Stimulated activated CD4-positive, alpha-beta T cell treated with anti-CD3 and anti-CD28 coated beads, TNF-alpha, amount 100 ng/mL, for 24 hours (primary cell): ENCODE measurements at places on chromosomes 5 and 9.
A peak's percentile ranks its signal among the peaks of the same experiment; 100 is the strongest.

GRCh38 chr5:178336889-178337288 lies 104.3 kb upstream of the PHYKPL start:
- DNase-seq = no peak

- DNase-seq = no peak
These were observed 25.4 kb downstream of the SERINC5 start for GRCh38 chr5:80230269-80230992.

- peak; percentile 15 for DNase-seq
These were observed 16.7 kb upstream of the MTMR12 start for GRCh38 chr5:32329395-32329834.

- peak; percentile 18 for DNase-seq
These were observed 523.5 kb upstream of the CLINT1 start for GRCh38 chr5:158382473-158382872.

- no peak for DNase-seq
These were observed 64.5 kb upstream of the GNA14 start for GRCh38 chr9:77712533-77713130.

DNA sequence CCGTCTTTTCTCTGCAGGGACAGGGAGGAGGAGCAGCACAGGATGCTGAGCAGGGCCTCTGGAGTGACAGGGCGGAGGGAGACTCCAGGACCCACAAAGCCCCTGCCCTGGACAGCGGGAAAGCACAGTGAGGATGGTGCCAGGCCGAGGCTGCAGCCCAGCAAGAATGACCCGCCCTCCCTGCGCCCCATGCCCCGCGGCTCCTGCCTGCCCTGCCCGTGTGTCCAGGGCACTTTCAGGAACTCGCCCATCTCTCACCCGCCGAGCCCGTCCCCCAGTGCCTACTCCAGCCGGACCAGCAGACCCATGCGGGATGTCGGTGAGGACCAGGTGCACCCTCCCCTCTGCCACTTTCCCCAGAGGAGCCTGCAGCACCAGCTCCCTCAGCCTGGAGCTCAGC lies 9.1 kb upstream of the EXOC3 start:
- no peak for DNase-seq

GRCh38 chr9:38067859-38068681 lies 957 bp downstream of the SHB start:
- no peak for DNase-seq
